SHP77 treated with DMSO at 0.1 percent for 48 hours (cell line): ENCODE measurements at places on chromosomes 4 and X.

DNA sequence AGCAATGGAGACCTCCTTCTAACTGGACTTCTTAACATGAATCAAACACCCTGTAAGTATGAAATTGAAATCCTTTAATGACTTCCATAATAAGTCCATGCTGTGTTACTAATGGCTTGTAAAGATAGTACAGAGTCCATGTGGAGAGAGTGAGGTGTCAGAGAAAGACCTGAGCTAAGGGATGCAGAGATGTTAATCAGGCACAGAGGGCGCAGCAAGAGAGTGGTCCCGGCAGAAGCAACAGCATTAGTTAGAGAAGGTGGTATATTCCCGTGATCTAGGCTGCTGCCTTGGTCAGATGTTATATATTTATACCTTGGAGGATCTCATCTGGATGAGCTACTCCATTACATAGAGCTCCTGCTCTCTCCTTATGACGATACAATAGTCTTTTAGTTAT, 295.3 kb downstream of the LDB2 start:
- no peak for DNase-seq

DNA sequence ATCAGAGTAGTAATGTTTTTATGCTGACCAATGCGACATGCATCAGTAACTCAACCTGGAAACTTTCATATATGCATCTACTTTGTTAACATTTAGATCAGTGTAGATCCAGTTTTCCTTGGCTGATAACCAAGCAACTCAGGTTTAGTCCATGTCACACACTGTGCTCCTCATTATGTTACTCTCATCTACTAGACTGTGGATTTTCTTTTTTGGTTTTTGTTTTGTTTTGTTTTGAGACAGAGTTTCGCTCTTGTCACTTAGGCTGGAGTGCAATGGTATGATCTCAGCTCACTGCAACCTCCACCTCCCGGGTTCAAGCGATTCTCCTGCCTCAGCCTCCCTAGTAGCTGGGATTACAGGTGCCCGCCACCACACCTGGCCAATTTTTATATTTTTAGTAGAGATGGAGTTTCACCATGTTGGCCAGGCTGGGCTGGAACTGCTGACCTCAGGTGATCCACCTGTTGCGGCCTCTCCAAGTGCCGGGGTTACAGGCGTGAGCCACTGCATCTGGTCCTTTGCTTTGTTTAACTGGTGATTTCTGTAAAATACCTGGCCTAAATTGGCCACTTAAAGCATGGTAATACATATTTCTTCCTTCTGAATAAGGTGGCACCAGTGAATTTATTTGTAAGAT, 48.6 kb downstream of the SMARCAD1 start:
- DNase-seq, result no peak

DNA sequence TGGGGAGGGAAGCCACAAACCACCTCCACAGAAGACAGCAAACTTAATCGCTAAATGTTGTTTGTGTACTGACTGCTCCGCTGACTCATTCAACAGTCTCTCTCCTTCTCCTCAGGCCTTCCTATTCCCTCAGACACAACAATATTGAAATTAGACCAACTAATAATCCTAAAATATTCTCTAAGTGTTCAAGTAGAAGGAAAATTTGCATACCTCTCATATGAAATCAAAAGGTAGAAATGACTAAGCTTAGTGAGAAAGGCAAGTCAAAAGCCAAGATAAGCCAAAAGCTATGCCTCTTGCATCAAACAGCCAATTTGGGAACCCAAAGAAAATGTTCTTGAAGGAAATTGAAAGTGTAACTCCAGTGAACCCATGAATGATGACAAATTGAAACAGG, 75.7 kb upstream of the ARHGAP24 start:
- no peak for DNase-seq

DNA sequence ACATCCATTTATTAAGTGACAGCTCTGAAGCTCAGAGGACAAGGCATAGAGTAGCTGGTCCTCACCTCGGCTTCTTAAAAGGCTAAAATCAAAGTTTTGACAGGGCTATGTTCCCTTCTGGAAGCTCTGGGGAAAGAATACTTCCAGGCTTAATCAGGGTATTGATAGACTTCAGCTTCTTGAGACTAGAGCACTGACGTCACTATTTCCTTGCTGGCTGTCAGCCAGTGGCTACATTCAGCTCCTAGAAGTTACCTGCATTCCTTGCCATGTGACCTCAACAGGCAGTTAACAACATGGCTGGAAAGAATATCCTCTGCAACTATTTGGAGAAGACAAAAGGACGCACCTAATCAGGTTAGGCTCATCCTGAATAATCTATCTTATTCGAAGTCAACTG, 1144.8 kb downstream of the ADGRL3 start:
- no peak for DNase-seq

GRCh38 chr4:107423677-107424405, 296.2 kb downstream of the PAPSS1 start:
- DNase-seq, result no peak

DNA sequence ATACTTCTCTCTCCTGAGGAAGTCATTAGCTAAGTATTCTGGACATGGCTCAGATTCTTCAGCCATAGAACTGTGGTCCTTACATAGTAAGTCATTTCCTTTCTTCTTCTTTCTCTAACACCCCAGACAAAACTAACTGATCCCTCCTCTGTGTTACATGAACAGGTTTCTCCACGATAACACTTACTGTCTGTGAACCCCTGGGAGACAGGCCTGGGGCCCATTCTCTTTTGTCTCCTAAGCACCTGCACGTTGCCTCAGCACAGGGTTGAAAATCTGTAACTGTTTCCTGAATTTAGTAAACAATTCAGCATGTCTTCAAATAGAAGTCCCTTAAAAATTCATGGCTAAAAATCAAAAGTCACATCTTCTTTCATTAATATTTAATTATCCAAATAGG, 24.7 kb downstream of the APBB2 start:
- DNase-seq, result no peak

DNA sequence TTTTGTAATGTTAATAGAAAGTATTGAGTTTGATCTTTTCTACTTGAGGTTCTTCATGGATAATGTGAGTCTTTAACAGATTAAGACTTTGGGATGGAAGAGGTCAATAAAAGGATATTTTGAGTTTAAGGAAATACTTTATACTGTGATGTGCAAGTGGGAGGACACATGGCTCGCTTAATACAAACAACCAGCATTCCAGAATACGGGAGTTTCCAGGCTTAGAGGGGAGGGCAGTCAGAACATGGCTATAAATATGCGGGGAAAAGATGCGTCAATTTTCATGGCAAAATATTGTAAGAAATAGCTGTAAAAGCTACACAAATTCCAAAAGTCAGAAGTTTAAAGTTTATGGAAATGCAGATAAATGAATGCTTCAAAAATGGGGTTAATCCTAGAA, 192.3 kb downstream of the AASDH start:
- DNase-seq, result no peak

DNA sequence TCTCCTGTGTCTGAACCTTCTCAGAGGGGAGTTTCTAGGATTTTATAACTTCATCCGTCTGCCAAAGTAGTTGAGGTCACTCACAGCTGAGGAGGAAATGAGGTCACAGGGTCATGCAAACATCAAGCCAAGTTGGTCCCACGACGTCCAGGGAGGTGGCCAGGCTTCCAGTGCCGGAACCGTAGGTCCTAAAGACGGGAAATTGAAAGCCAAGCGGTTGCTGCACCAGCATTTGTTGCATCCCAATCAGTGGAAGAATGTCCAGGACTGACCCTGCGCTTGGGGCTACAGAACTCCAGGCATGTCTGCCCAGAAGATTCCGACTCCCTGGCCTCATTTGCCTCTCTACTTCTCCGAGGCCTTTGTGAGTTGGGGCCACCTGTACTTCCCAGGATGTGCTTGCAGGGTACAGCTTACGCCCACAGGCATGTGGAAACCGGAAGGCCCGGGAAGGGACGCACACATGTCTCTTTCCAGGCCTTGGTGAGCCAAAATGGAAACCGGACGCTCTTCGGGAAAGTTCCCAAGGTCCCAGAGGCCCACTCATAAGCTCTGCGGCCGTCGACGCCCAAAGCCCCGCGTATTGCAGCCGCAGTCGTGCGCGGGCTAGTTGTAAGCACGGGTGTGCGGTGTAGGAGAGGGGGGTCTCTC, 9.3 kb downstream of the PRDM8 start:
- DNase-seq, result no peak

DNA sequence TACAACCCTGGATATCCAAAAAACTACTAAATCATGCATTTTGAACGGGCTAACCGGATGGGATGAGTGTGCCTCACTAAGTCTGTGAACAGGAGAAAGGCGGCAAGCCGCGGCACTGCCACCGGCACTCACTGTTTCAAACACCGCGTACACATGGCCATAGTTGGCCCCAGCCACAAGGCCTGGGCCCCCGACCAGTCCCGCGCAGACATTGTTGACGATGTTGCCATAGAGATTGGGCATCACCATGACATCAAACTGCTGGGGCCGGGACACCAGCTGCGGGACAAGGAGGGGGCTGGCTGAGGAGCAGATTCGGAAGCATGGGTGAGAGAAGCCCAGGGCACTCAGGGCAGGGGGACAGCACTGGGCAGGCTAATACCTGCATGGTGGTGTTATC, 5.8 kb downstream of the SRPK3 start:
- no peak for DNase-seq

GRCh38 chr4:1990676-1991075, 18.1 kb downstream of the NELFA start:
- DNase-seq, result no peak

- DNase-seq, result no peak
Observed at GRCh38 chrX:86805241-86805640, 657.0 kb downstream of the DACH2 start.

DNA sequence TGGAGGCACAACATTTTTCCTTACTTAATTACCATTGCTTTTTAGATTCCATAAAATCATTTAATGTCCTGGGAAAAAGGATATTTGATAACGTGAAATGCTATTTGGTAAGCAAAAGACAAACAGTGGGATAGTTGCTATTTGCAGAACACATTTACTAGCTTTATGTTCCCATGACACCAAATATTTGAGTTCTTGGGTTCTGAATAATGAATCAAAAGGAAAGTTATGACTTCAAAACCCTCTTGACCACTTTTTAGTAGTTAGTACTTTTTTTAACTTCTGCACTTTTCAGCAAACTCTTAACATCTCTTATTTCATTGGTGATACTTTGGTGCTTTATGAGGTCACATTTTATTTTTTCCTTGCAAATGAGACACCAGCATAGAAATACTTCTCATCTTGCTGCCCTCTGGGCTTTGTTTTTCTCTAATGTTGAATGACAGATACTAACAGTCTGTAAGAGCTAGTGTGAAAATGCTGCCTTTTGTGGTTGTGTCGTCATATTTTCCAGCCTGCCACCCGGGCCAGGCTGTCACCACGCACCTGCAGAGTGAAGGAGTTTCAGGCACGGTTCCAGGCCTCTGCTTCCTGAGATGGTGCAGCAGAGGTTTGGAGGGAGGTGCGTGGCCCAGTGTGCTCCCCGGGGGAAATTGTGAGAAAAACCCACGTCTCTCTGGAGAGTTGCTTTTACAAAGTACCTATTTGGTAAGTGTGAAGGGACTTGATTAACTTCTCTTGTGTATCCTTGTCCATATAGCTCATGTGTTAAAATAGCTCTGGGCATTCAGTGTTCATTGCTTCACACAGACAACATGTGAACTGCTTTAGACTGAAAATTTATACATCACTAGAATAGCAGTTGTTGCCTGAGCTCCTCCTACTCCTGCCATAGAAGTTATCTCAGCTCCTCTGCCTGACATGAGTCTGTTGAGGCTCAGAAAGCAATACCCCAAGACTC, 34.7 kb downstream of the MSL3 start:
- no peak for DNase-seq

- DNase-seq, result no peak
Observed at GRCh38 chr4:139265654-139266053, 14.4 kb downstream of the MGARP start.

DNA sequence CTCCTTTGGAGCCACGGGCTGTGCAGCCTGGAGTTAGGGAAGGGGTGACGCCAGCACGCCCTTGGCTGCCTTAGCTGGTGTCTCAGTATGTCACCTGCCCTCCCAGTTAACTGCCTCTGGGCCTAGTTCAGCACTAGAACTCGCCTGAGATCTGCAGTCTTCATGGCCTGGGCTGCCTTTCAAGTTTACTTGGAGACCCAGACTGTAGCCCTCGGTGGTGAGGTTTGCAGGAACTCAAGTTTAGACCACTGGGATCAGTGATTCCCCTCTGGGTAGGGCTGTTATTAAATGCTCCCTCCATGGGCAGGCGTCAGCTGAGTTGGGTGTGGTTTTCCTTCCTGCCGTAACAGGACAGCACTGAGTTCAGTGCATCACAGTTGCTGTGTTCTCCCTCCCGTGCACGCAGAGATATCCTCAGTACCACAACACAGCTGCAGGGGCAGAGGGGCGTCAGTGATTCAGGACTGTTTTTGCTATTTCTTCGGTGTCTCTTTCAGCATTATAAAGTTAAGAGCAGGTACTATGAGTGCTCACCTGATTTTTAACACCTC, 30.5 kb downstream of the PLAC8 start:
- no peak for DNase-seq

DNA sequence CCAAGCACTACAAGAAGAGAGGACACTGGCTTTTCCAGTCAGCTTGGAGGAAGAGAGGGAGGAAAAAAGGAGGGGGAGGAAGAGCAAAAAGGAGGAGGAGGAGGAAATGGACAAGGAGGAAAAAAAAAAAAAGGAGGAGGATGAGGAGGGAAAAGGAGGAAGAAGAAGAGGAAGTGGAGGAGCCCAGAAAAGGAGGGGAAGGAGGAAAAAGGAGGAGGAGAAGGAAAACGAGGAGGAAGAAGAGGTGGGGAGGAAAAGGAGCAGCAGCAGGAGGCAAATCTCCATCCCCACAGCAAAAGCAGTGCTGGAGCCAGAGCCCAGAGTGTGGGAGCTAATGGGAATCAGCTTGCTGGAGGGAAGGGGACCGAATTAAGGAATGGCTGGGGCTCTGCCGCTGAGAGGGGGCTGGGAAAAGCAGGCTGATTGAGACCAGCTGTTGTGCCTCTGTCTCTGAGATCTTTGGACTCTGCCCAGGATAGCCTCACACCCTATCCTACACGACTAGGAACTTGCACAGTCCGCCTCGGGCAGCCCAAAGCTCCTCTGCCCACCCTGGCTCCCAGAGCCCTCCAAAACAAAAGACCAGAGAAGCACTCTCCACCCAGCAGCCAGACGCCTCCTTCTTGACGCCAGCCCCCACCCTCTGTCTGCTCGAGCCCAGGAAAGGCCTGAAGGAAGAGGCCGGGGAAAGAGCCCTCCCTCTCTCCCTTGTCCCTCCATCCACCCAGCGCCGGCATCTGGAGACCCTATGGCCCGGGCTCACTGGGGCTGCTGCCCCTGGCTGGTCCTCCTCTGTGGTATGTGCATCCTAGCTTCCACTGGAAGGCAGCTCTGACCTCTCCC, at the start of gene XPNPEP2:
Gene XPNPEP2, plus strand, starts transcription at position 514 of the 843 bp plus-strand sequence. Its CDS starts 235 bp downstream, at position 749.
- no peak for DNase-seq

DNA sequence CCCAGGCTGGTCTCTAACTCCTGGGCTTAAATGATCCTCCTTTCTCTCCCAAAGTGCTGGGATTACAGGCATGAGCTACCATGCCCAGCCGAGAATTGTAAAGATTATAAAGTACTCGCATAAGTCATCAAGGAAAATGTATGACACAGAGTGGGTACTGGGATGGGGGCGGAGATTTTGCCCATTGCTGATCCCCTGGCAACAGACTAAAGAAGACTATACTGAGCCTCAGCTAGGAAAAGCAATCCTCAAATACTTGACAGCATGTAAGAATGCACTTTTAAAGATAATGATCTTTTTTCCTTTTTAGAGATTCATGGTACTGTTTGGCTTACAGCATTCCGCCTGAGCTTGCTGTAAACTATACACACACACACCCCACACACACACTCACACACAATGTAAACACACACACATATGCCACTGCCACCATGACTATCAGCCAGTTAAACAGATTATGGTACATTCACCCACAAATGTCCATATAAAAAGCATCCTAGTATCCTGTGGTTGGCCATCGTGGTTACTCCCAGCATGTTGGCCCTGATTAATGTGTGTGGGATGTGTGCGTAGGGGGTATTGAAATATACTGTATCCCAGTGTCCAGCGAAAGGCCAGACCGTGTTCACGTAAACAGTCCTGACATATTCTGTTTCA, 113.0 kb downstream of the AMELX start:
- no peak for DNase-seq
